ENCODE measurements at places on chromosomes 6 and 20.

DNA sequence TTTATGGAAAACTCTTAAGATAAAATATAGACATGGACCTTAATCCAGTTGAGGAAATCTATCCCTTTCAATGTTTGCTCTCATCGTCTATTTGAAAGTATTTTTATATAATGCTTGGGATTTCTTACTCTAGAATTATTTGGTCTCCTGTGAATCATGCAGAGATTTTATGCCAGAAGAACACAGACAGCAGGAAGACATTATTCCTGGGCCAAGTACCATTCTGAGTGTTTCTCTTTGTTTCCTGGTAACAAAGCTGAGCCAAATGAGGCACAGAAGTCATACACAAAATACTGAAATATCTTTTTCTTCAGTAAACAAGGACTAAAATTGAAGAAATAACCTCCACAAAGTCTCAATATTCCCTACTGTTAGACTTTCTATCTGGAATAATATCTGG lies 538.2 kb upstream of the EYS start:
- DNase-seq, result no peak

DNA sequence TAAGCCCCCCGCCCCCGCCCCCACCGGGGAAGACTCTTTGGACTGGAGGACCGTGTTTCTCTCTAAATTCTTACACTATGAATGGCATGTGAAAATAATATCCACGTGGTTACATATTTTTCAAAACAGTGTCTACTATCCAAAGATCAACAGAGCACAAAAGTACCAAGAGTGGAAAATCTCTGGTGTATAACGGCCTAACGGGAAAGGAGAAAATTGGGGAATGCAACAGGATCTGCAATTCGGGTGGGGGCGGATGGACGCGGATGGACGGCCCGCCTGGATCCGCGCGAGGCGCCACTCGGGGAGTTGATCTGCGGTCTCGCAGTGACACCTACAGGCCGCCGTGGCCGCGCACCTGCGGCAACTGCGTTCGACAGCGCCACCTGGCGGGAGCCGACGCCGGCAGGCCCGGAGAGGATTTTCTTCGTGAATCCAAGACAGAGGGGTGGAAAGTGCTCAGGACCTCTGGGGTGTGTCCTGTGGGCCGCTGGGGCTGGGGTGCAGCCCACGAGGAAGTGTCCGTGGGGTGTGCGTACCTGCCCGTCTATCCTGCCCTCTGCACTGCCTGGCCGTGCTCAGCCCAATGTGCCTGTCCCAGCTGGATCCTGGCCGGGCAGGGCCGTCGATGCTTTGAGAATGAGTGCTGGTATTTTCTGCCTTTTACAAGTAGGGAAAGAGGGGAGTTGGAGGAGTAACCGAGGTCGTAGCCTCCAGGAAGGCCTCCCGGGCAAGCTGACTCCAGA lies 18.6 kb downstream of the ANKRD60 start:
- peak; percentile 77 for DNase-seq

- no peak for DNase-seq
Measured at GRCh38 chr20:32418376-32418775, 60.2 kb downstream of the ASXL1 start.

- DNase-seq, result no peak
Measured at GRCh38 chr6:24997231-24997630, 61.5 kb upstream of the RIPOR2 start.

- no peak for DNase-seq
Measured at GRCh38 chr6:537114-537513, 119.8 kb downstream of the HUS1B start.

- DNase-seq, result no peak
Measured at GRCh38 chr6:143194095-143194589, 133.5 kb downstream of the AIG1 start.

- no peak for DNase-seq
Measured at GRCh38 chr6:130381459-130382380, 15.9 kb downstream of the TMEM200A start.

- no peak for DNase-seq
Measured at GRCh38 chr20:5119143-5119434, 669 bp downstream of the PCNA start.

GRCh38 chr6:111870742-111871064 lies 2.5 kb downstream of the FYN start:
- DNase-seq, result no peak

- DNase-seq, result no peak
Measured at GRCh38 chr20:17460119-17460518, 71.1 kb downstream of the BFSP1 start.

DNA sequence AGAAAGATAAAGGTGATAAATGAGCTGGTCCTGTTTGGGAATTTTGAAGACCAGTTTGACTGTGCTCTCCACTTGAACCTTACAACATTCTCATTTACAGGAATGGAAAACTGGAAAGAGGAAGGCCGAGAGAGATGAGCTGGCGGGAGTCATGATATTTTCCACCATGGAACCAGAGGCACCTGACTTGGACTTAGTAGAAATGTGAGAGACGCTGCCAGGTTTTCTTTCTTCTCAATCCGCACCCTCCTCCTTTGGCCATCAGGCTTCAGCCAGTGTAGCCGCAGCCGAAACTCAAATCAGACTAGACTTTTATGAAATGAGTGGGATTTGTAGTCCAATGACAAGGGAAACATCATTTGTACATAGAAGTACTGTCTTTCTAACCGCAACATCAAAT lies 54.7 kb upstream of the SYNJ2 start:
- no peak for DNase-seq

- DNase-seq, result no peak
Measured at GRCh38 chr20:59891581-59891980, 41.9 kb downstream of the SYCP2 start.

GRCh38 chr6:35085359-35086281 lies 55.5 kb downstream of the TCP11 start:
- no peak for DNase-seq

- no peak for DNase-seq
Measured at GRCh38 chr6:157424491-157425020, 43.6 kb downstream of the ZDHHC14 start.

DNA sequence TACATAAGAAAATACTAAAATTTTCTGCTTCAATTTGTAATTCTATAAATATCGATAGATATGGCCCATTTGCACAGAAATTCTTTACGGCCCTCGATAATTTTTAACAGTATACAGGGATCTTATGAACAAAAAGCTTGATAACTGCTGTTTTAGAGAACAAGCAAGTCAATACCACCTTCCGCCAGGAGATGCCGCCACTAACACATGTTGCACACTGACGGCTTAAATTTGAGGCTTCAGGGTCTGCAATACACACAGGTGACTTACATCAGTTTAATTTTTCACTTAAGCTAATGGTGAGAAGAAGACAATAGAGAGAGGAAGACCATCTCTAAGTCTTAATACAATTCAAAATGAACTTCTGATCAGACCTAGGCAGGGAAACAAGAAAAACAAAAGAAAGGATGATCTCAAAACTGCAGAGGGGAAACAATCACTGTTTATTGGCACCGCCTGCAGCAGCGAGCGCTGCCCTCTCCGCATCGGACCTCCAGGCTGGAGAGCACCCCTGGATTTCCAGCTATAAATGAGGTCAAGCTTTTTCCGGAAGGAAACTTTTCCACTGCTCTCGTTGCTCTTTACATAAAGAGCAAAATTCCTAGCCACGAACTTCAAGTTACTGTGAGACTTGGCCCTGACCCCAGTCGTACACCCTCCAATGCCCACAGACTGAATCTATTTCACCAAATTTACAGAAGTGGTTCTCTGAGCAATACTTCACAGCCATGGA lies 53.9 kb downstream of the OTOR start:
- peak; percentile 35 for DNase-seq

- DNase-seq, result no peak
Measured at GRCh38 chr6:108878942-108879341, 30.7 kb downstream of the ARMC2 start.

DNA sequence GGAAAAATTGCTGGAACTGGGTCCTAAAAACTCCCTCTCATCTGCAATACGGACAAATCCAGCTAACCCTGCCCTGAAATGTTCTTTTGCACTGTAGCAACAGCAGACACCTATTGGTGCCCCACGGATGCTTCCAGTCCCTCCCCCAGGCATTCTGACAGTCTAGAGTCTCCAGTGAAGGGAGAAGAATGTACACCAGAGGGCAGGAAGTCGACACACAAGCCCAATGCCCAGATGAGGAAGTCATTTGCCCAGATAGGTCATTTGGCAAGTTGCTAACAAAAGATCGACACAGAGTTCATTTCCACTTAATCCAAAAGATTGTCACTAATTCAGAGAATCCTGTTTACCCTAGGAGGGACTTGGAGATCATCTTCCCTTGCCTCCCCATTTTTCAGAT lies 293.0 kb upstream of the PRDM1 start:
- no peak for DNase-seq

DNA sequence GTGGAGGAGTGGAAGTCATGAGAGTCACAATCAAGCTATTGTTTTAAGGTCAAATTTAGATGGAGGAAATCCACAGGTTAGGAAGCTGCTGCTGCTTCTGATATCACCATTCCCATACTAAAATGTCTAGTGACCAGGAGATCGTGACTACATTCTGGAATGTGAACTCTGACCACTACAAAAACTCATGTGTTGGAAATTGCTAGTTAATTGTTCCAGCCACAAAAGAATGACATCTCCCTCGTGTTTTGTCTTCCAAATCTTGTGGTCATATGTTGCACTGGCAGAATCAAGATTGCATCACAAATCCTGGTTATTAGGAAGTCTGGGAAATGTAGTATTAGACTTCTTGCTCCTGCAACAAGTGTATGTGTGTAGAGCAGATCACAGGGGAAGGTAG lies 441.9 kb downstream of the CD109 start:
- DNase-seq, result no peak

GRCh38 chr20:16581241-16581640 lies 8.0 kb upstream of the KIF16B start:
- DNase-seq, result no peak

- DNase-seq, result no peak
Measured at GRCh38 chr6:52539607-52540006, 37.3 kb downstream of the TRAM2 start.

DNA sequence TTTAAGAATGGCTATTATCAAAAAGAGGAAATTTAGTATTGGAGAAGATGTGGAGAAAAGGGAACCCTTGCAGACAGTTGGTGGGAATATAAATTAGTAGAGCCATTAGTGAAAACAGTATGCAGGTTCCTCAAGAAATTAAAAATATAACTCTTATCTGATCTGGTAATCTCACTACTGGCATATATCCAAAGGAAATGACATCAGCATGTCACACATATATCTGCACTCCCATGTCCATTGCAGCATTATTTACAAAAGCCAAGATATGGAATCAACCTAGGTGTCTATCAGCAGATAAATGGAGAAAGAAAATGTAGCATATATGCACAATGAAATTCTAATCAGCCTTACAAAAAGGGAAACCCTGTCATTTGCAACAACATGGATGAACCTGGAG lies 2.6 kb downstream of the SIRPG start:
- DNase-seq, result no peak

DNA sequence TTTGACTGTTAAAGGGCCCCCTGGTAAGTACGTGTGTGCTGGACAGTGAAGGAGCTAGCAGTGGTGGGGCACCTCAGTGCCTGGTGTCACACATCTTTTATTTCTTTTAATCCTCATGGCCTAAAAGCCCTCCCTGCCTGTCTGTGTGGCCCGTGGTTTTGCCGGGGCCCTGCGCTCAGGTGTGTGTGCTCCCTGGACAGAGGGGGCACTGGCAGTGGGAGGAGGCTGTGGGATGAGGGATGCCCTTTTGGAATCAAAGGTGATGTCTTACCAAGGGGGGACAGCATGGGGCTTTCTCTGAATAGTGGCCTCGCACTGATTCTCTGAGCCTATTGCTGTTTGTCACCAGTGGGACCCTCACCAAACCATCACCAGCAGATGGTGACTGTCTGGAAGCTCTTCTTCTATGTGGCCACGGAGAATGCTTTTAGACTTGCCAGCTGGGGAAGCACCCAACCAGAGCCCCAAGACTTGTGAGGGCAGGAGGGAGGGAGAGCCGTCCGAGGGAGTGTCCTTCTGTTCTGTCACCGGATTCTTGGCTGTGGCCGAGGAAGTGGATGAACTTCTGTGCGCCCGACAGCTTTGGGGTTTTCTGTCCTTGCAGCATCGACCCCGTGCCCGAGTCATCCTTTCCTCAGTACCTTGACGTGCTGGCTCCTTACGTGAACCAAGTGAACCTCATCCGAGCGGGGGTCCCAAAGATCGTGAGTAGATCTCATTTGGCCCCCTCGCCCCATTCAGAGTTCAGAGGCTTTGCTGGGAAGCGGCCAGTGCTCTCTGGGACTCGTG lies 18.1 kb downstream of the PNLDC1 start:
- no peak for DNase-seq

- DNase-seq, result no peak
Measured at GRCh38 chr20:7974785-7975435, 34.7 kb upstream of the HAO1 start.

DNA sequence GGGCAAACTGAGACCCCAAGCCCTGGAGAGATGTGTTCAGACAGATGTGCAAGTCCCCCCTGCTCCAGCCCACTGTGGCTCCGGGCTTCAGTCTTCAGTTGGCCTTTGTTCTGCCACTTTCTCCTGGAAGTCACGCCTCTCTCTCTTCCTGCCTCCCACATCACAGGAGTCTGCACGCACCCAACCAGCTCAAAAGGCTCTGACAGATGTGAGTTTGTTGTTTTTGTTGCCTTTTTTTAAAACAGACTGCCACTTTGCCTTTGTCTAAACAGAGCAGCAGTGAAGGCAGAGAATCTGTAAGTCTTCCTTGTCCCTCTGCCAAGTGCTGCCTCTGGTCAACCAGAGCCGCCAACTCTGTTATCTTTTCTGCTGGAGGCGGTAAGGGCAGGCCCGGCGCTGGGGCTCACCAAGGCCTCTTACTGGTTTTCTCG lies 149.7 kb downstream of the TFAP2C start:
- DNase-seq, result no peak

- DNase-seq, result no peak
Measured at GRCh38 chr20:721876-722275, 46.3 kb upstream of the SCRT2 start.

- no peak for DNase-seq
Measured at GRCh38 chr6:156887623-156888269, 110.6 kb downstream of the ARID1B start.

DNA sequence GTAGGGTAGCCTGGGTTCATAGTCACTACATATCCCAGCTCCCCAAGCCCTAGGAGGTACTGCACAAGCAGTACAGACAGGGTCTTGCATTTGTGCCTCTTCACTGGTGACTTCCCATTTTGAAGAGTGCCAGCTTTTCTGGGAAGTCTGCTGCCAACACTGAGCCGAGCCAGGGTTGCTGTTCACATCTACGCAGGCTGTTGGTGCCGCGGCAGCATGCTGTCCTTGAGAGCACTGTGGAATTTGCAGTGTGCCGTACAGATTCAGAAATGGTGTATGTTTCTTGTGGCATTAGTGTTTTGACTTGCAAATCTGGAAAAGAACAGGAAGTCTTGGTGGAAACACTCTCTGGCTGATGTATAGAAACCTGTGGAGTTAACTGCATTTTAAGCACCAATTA lies 67.5 kb downstream of the JARID2 start:
- no peak for DNase-seq
